ENCODE measurements at places on chromosomes 3 and 15. TPM values are rescaled to one million over a fixed set of nuclear protein-coding genes. Genes with fewer than 3 reads are reported as not detected.

BAHD1 gene
- 14.6 TPM for total RNA-seq

GRCh38 chr15:29681166-29681845 is 141.0 kb downstream of the TJP1 start:
- DNase-seq: no peak

DNA sequence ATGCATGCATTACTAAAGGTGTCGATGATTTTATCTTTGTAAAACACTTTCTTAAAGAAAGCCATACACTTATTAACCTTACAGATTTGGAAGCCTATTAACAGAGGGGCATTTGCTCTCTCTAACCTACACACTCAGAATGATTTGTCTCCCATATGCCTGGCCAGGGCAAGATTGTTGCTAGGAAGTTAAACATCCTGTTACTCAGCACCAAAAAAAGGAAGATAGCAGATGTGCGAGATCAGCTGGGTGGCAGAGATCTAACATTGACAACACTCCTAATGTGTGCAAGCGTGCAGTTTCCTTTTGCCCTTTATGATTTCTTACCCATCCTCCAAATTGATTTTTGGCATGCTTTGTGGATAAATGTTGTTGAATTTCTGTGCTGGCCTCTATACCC is 73.9 kb upstream of the TMEM108 start:
- DNase-seq: no peak

ACTC1 gene
- total RNA-seq: 0.15 TPM

DNA sequence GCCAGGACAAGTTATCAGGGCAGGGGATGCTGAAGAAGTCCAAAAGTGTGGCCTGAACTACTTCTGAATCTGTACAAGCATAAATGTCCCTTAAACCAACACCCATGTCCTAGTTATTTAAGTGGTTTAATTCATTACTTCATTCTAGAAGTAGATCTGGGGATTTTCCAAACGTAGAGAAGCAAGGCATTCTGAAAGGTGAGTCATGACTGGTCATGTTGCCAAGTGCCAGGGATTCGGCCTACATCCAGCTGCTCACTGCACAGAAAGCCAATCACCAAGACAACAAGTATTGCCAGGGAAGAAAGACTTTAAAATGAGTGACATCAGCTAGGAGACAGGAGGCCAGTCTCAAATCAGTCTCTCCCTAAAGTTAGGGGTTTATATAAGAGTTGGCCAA is 396.6 kb downstream of the GABRB3 start:
- no peak for DNase-seq

OIP5 gene
- 0.33 TPM for total RNA-seq

TNIK gene
- total RNA-seq: 10.2 TPM

ROPN1 gene
- not detected for total RNA-seq

TFRC gene
- total RNA-seq: 80.3 TPM

Measured in breast epithelium (tissue), 4 donors.